ENCODE measurements at places on chromosomes 2 and 18.

- no peak for DNase-seq
Observed at GRCh38 chr2:127676906-127677305, 1.6 kb upstream of the LIMS2 start.

- no peak for DNase-seq
Observed at GRCh38 chr18:44799382-44799906, 118.8 kb downstream of the SETBP1 start.

- DNase-seq, result no peak
Observed at GRCh38 chr2:220648628-220649027, 923.5 kb downstream of the EPHA4 start.

DNA sequence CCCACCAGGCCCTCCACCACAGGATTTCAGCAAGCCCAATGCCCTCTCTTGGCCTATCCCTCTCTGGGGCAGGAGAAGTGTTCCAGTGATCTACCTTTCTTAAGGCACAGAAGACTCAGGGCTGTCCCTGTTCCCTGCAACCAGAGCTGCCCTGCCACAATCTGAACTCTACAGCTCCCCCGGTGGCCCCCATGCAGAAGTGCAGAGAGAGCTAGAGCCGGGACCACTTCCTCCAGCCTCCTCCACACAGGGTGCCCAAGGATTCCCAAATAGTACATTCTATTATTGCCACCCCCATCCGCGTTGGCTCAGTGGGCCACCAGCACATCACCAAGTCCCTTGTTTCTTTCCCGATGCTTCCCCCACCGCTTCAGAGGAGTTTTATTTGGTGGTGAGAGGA lies 114.8 kb upstream of the PTPRM start:
- DNase-seq, result no peak

- DNase-seq, result no peak
Observed at GRCh38 chr2:170449034-170449433, 266.1 kb upstream of the SP5 start.

GRCh38 chr2:60794271-60794863 lies 38.3 kb downstream of the PAPOLG start:
- DNase-seq, result peak; percentile 21

- no peak for DNase-seq
Observed at GRCh38 chr2:39545957-39546356, 108.9 kb upstream of the MAP4K3 start.

GRCh38 chr2:34105006-34105767 lies 506.1 kb upstream of the FAM98A start:
- DNase-seq, result no peak

- no peak for DNase-seq
Observed at GRCh38 chr2:23668756-23669304, 258.1 kb downstream of the ATAD2B start.

DNA sequence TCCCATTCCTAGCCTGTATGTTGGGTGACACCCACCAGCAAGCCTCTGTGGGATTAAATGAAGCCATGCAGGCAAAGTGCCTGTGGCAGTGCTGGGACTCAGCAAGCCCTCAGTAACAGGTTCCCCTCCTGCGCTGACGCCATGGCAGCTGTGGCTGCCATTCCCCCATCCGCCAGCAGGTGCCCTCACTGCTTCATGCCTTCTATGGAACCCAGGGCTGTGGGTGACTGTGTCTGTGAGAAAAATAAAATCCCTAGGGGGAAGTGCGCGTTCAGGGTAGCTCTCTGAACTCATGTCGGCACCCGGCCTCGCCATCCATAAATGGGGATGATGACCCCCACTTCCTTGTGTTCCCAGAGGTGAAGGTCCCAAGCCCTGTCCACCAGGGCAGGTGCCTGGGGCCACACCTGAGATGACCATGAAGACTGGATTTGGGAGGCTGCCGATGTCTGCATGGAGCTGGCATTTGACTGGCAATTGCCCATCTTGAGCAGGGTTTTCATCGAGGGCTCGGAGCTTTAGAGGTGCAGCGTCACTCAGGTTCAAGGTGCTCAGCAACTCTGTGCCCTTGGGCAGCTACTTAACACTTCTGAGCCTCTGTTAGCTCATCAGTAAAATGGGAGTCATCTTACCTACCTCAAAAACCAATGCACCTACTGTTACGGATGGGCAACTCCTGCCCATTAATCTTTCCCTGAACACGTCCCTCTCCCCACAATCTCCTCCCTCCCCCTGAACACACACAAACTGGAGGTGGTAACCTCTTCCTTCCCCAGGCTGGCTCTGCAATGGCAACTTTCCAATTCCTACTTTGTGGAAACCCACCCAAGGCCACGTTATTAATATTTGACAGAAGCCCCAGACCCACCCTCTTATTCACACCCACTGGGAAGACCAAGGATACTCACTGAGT lies 2.9 kb upstream of the MAL start:
- DNase-seq, result peak; percentile 44

DNA sequence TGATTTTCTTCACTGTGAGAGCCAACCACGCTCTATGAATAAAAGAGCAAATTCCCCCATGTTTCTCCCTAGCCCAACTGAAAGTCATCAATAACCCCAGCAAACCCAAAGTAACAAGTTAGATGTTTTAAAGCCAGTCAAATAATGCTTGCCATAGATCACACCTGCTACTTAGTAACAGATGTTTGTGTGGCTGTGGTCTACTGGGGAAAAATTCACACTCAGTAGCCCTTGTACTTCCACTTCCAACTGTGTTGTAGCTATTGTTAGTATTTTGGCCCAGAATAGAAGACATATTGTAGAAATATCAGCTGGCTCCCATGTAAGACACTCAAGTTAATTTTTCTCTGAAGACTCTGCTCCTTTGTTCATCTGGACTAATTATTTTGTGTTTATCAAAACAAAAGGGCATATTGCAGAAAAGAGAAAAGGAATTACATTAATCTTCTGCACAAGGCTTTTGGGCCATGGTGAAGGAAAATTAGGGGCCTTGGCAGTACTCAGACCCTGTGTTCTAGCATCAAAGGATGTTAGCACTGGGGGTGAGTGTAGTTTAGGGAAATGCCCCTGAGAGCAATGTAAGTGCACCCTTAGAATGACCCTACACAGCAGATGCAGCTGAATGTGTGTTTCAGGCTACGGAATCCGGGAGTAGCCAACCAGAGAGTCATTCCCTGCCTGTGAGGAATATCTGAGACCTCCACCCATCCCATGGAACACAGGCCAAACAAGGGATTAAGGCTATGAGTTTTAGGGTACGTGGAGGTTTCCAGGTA lies 521.9 kb downstream of the EPHA4 start:
- no peak for DNase-seq

DNA sequence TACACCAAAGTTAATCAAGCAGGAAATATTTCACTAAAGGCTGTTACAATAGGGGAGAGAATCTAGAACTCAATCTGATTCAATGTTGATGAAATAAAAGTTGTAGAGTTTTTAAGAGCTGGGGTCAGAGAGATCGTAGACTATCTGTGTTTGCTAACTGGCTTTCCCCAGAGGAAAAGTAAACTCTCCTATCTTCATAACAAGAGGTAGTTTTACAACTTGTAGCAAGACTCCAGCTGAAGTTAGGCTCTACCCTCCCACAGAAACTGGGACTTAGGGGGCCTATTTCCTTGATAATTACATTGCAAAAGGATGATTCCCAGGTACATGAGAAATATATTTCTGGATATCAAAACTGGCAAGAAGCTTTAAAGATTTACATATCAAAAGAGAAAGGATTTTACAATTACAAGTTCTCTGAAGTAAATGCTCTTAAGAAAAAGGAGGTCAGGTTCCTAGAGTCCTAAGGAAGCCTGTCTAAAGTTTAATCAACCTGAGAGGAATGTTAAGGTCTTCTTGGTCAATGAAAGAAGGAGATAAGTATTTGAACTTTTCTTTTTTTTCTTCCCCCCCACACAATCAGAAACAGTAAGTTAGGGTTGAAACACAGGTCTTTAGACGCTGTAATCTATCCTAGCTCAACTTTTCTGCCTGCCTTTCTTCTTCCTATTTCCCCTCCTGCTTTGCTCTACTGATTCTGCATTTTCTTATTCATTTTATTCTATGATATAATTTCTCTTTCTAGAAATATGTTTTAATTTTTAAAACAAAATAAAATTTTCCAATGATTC lies 692.2 kb upstream of the LINC00305 start:
- DNase-seq, result no peak

- no peak for DNase-seq
Observed at GRCh38 chr2:191030521-191031154, 16.7 kb upstream of the STAT1 start.

GRCh38 chr2:184598316-184599053 lies at the start of gene ZNF804A:
ZNF804A (plus strand) TSS chr2:184598529; CDS start chr2:184598960, 431 bp downstream.
- DNase-seq, result peak; percentile 46

DNA sequence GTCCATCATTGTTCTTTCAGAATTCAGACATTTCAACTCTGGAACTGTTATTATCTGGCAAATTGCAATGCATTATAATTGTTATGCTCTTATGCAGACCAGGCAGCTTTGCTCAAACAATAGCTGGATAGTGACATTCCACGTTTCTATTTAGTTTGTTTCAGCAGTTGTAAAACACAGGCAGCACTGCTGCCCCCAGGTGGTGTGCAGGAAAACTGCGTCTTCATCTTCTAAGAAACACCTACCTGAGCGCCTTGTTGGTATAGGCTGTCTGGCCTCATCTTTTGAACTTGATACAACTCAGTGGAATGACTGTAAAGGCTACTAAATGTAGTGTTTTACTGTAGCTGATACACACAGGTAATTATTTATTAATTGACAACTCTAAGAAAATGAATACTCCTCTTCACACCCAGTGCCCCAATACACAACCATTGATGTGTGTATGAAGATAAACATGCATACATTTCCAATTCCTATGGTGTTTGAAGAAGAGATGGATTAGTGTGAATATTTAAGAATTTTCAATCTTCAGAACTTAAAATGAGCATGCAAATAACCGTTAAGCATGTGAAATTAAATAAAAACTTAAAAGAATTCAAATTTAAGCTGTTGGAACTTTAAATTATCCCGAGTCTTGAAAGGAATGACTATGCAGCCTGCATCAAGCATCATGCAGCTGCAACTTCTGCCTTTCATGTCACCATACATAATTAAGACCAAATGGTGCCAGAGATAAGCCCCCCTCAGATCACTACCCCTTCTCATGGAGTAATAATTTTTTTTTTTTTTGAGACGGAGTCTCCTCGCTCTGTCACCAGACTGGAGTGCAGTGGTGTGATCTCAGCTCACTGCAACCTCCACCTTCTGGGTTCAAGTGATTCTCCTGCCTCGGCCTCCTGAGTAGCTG lies 85.6 kb downstream of the CD8B2 start:
- no peak for DNase-seq

DNA sequence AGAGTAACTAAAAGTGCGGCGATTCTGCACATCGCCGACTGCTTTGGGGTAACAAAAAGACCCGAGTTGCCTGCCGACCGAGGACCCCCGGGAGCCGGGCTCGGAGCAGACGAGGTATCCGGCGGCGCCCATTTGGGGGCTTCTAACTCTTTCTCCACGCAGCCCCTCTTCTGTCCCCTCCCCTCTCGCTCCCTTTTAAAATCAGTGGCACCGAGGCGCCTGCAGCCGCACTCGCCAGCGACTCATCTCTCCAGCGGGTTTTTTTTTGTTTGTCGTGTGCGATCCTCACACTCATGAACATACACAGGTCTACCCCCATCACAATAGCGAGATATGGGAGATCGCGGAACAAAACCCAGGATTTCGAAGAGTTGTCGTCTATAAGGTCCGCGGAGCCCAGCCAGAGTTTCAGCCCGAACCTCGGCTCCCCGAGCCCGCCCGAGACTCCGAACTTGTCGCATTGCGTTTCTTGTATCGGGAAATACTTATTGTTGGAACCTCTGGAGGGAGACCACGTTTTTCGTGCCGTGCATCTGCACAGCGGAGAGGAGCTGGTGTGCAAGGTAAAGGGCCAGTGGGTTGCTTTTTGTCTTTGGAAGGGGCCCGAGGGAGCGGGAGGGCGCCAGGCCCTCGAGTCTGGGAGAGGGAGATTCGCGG lies 1.4 kb downstream of the TRIB2 start:
- DNase-seq, result no peak

DNA sequence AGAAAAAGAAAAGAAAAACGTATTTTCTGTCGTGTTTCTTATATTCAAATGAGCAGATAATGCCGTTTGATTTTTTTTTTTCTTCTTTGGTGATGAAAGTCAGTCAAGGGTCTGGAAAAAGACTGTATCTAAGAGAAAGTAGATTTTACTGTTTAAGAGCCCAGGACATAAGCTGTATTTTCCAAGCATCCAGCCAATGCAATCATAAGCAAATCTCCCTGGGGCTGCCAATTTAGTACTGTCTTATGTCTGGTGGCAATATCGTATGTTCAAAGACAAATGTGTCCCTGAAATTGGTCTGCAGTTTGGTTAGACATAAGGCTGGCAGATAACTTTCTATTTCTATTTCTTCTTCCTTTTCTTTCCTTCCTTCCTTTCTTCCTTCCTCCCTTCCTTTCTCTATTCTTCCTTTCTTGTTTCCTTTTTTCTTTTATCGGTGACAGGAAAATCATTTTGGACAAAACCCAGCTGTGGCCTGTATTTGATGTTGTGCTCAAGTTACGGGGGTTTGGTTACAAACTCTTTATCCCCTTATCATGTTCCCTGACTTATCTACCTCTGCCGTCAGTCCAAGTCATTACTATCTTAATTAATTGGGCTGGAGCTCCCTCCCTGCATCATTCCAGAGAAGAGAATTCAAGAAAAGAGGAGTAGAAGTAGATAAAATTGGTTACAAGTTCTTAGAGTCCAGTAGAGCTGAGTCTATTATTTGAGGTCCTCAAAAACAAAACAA lies 683.4 kb upstream of the FSHR start:
- no peak for DNase-seq

DNA sequence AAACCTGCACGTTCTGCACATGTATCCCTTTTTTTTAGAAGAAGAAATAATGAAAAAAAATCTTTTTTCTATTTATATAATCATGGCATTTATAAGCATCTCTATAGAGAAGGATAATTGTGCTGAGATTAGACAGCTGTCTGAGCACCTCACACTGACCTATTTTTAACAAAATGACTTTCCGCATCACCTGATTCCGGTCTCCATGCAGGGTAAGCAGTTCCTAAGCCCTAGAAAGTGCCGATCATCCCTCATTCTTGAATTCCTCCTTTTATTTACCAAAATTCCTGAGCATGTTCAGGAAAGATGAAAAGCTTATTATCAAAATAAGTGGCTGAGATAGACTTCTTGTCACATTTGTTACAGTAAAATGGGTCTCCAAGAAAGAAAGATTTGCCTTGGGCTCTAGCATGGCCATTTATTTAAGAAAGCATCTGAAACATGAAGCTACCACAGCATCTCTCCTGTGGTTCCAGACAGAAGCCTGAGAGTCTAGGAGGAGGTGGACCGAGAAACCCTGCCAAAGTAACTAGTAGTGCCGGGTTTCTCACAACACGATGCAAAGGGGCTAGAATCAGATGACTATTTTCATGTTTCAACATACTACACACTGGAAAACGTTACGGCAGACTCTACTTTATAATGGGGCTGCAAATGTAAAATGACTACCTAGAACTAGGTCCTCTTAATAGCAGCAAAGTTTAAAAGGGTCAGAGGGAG lies 670 bp downstream of the GKN1 start:
- DNase-seq, result no peak

DNA sequence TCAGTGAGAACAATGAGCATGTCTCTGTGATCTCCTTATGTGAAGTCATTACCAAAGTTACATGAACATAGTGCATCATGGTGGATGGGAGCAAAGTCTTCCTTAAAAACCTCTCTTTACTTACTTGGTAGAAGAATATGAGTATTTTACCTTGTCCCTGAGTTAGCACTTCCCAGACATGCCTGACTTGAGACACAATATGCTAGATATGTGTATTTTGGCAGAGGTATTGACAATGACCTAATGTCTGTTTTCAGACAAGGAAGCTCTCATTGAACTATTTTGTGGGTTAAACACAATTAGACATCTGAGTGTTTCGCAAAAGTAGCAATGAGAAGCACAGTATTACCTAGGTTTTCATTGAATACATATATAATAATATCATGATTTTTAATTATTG lies 99.1 kb upstream of the MC4R start:
- DNase-seq, result no peak

Measured in SHP77 treated with DMSO at 0.1 percent for 48 hours (cell line).